ENCODE measurements at places on chromosomes 1 and 21. TPM values are rescaled to one million over a fixed set of nuclear protein-coding genes. Genes with fewer than 3 reads are reported as not detected.

Gene OR2L8
- not detected for total RNA-seq

Gene C1QC
- not detected for total RNA-seq

Gene HRNR
- not detected for total RNA-seq

DNA sequence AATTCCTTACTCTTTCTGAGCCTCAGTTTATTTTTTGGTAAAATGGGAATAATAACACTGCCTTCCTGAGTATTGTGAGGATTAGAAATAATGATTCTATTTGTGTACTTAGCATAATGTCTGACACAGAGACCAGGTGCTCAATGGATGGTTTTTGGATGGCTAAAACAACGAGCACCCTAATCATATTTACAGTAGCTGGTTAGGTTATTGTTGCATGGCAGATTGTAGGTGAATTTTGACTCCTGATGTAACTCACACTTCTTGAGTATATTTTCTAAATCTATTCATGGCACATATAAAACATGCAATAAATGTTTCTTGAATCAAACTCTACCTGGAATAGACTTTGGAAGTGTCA lies 11.9 kb upstream of the DUSP10 start:
- DNase-seq, result no peak
- H3K4me1 ChIP-seq, result no peaks in the 10 kb centered on the region
- no peaks in the 10 kb centered on the region for H3K36me3 ChIP-seq

All from neural progenitor cell (in vitro differentiated cells).